ENCODE measurements at places on chromosomes 1 and 21.
A peak's percentile ranks its signal among the peaks of the same experiment; 100 is the strongest.

DNA sequence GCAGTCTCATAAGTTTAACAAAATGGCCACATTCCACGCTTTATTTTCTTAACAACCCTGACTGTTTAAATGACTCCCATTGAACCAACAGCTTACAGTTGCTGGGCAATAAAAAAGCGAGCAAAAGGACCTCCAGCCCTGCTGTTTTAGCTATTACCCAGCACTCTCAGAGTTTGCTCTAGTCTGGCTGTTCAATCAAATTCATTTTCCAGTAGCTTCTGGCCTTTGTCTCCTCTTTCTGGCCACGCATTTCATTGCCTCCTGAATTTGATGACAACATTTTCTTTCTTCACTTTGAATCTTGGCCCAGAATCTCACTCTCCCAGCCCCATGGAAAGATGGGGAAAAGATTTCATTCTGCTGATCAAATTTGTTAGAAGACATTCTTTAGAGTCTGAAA, 44.1 kb upstream of the DOCK7 start:
- no peaks in the 10 kb centered on the region for H3K27me3 ChIP-seq
- no peaks in the 10 kb centered on the region for H3K36me3 ChIP-seq
- DNase-seq = no peak
- no peak overlapping the region for H3K27ac ChIP-seq
- H3K4me3 ChIP-seq = no peak overlapping the region

DNA sequence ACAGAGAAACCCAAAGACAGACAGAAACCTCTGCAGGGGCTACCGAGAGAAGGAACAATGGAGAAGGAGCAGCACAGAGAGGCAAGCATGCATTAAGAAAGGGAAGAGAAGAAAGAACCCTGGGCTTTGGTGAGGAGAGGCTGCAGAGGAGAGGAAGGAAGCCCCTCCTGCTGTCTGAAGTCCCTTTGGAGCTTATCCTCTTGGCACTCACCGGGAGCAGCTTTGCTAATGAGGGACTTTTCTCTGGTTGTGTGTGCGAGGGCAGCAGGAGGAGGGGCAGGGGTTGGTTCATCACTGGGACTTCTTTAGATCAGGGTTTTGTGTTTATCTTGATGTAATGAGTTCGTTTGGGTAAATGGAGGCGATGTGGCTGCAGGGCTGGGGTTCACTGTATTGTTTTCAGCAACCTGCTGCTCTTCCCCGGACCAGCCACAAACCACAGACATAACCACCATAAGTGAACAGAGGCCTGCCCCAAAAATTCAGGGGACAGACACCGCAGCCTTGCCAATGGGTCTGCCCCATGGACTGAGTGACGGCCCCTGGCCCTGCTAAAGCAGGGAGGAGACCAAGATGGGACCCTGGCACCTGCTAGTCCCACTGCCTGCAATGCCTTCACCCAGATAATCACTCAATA, 100.6 kb downstream of the KCND3 start:
- no peaks in the 10 kb centered on the region for H3K4me1 ChIP-seq
- no peaks in the 10 kb centered on the region for H3K36me3 ChIP-seq
- no peaks in the 10 kb centered on the region for H3K27me3 ChIP-seq
- DNase-seq = no peak
- H3K4me3 ChIP-seq = no peak overlapping the region
- H3K27ac ChIP-seq = no peak overlapping the region

DNA sequence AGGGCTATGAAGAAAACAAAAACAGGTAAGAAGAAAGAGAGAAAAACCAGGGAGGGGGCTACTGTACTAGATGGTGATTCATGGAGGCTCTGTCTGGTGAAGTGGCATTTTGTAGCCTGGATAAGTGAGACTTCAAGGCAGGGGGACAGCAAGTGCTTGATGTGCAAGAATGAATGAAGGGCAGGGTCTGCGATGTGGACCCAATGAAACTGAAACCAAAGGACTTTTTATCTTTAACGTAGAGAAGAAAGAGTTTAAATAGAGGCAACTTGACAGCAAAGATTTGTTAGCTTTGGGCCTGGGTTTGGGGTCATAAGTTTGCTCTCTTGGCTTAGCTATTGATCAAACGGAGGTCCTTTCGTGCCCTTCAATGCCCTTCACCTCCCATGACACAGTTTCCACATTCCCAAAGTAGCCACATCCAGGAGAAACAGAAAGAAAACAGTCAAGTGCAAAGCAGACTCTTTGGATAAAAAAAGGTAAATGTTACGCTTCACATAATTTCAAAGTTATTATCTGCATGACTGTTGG, 291.0 kb downstream of the GRIK1 start:
- H3K4me3 ChIP-seq = no peak overlapping the region
- no peak for DNase-seq
- H3K27ac ChIP-seq = no peak overlapping the region
- H3K27me3 ChIP-seq = no peaks in the 10 kb centered on the region
- no peaks in the 10 kb centered on the region for H3K4me1 ChIP-seq

DNA sequence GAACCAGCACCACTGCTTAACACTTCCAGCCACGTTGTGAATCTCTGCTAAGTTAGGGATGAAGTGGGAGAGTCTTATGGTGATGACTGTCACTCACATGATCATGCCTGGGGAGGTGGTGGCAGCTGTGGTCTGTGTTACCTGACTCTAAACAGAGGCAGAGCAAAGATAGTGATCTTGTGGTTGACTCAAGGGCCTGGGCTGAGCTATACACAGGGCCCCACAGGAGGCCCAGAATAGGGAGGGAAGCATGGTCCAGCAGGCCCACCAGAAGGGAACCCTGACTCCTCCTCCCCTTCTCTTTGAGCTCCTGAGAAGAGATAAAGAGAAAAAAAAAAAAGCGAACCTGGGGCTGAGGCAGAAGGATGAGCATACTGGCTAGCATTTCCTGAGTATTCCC, 55.0 kb downstream of the PLXNA2 start:
- DNase-seq = no peak
- H3K36me3 ChIP-seq = no peaks in the 10 kb centered on the region
- H3K4me3 ChIP-seq = no peak overlapping the region

DNA sequence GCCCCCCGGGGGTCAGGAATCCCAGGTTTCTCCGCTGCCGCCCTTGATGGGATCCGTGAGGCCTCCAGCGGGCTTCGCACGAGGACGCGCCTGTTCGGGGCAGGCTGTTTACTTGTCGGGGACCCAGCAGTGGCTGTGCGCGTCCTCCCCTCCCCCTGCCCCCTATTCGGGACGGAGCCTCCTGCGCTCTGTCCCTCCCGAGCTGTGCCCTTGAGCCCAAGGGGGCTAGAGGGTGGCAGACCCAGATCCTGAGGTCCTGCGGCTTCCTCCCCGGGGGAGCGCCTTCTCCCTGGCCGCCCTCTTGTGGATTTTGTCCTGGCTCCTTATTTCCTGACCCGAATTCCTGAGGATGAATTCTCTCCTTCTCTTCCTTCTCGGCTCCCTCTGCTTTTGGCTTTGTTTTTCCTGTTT, 38.4 kb downstream of the PIK3CD start:
- peak overlapping the region; percentile 54 for H3K4me3 ChIP-seq
- H3K27ac ChIP-seq = peak overlapping the region; percentile 66
- peaks cover 48% of the 10 kb centered on the region for H3K4me1 ChIP-seq
- H3K27me3 ChIP-seq = no peaks in the 10 kb centered on the region
- peaks cover 3% of the 10 kb centered on the region for H3K36me3 ChIP-seq

DNA sequence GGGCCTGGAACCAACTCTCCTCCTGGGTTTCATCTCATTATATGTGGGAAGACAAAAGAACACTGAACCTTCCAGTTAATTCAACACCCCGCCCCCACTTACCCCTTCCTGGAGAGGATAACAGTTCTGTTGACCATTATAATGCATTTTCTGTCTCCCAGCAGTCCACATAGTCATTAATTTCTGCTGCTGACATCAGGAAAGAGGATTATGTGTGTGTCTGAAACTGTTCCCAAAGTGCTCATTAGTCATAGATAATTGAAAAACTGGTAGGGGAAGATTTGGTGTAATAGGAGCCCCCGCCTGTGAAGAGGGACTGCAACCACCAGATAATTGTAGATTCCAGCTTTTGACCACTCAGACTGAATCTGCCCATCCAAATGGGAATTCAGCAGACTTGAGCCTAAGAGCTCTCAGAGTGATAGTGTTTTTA, 208.7 kb downstream of the FGGY start:
- H3K4me1 ChIP-seq = no peaks in the 10 kb centered on the region
- H3K27me3 ChIP-seq = no peaks in the 10 kb centered on the region
- no peaks in the 10 kb centered on the region for H3K36me3 ChIP-seq
- H3K27ac ChIP-seq = no peak overlapping the region
- no peak for DNase-seq
- no peak overlapping the region for H3K4me3 ChIP-seq

DNA sequence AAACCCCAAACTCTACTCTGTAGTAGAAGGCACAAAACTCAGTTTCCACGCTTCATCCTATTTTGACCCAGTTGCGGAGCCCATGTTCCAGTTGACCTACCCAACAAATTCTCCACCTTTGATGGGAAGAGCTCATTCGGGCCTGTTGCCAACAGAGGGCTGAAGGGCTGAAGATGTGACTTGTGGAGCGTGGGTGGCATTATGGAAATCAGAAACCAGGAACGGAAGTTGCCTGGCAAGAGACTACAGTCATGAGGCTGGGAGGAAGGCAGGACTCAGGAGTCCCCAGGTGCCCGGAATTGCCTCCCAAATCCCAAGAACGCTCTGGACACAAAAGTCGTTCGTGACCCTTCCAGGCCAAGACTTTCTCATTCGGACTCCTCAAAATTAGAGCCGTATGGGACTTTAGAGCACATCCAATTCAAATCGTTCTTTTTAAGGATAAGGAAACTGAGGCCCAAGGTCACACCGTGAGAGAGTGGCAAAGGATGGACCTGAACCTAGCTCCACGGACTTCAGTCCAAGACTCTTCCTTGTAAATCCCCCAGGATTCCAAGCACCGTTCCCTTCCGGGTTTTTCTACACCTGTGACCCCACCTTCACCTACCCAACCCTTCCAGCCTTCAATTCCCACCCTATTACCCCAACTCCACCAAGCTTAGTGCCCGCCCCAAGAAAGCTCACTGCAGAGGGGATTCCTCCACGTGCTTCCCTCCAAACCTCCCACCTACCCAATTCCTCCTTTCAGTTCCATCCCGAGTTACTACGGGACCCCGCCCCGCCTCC, 739 bp downstream of the SMG5 start:
- no peaks in the 10 kb centered on the region for H3K27me3 ChIP-seq
- peak overlapping the region; percentile 89 for H3K27ac ChIP-seq
- peak overlapping the region; percentile 93 for H3K4me3 ChIP-seq
- no peak for DNase-seq
- peaks cover 27% of the 10 kb centered on the region for H3K36me3 ChIP-seq

GRCh38 chr1:22472596-22472995, 20.9 kb downstream of the ZBTB40 start:
- H3K4me1 ChIP-seq = no peaks in the 10 kb centered on the region
- H3K27me3 ChIP-seq = no peaks in the 10 kb centered on the region
- DNase-seq = no peak
- no peak overlapping the region for H3K27ac ChIP-seq
- H3K36me3 ChIP-seq = no peaks in the 10 kb centered on the region

GRCh38 chr1:178109348-178110143, 15.6 kb downstream of the RASAL2 start:
- no peak overlapping the region for H3K27ac ChIP-seq
- no peaks in the 10 kb centered on the region for H3K4me1 ChIP-seq
- H3K4me3 ChIP-seq = no peak overlapping the region
- peaks cover 2% of the 10 kb centered on the region for H3K27me3 ChIP-seq

DNA sequence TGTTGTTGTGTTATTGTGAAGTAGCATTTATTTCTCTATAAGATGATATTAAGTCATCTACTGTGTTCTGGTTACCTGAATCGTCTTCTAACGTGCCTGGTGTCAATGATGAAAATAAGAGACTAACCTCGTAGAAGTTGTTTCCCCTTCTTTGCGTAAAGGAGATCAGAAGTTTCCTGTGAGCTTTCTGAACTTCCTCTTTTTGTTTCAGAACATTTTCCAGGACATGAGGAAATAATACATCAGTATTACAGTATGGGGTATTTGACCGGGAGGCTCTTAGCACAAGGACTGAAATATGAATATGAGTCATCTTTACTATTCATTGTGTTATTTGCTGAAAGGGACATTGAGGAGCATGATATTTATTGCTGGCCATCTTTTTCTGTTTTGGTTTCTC, 1.3 kb downstream of the ST6GALNAC3 start:
- H3K4me1 ChIP-seq = peaks cover 15% of the 10 kb centered on the region
- H3K27ac ChIP-seq = no peak overlapping the region
- H3K27me3 ChIP-seq = no peaks in the 10 kb centered on the region
- DNase-seq = no peak

DNA sequence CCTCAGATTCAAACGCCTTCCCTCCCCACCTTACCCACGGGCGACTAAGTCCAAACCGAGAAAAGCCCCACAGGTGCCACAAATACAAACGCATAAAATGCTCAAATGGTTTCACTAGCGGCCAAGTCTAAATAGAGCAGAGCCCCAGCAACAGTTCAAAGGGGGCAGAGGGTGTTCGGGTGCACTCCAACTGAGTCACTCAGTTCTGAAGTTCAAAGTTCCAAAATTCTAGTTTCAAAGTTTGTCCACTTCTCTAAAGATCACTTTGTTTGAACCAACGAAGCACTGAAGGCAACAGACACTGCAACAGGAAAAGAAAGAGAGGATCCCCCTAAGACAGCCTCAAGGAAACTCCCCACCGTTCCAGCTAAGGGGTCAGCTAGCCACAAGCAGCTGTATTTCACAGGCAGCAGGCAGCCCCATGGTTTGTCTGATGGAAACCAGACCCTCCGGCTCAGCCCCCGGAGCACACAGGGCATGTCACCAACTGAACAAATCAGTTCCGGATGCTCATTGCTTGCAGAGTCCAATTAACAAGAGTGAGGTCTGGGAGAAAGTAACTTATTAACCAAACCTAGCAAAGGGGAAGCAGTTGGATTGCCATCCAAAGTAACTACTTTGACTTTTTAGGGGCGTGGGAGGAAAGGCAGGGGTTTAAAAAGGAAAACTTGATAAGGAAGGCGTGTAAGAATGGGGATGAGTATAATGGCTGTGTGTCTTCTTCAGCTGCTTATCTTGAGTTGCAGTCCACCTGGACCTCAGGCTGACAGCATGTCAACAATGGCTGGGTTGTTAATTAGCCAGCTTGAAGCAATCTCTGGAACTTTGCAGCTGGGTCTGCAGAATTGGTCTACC, 1423.9 kb upstream of the PRMT6 start:
- H3K27me3 ChIP-seq = no peaks in the 10 kb centered on the region
- H3K4me3 ChIP-seq = no peak overlapping the region
- DNase-seq = no peak
- H3K36me3 ChIP-seq = no peaks in the 10 kb centered on the region
- no peak overlapping the region for H3K27ac ChIP-seq

DNA sequence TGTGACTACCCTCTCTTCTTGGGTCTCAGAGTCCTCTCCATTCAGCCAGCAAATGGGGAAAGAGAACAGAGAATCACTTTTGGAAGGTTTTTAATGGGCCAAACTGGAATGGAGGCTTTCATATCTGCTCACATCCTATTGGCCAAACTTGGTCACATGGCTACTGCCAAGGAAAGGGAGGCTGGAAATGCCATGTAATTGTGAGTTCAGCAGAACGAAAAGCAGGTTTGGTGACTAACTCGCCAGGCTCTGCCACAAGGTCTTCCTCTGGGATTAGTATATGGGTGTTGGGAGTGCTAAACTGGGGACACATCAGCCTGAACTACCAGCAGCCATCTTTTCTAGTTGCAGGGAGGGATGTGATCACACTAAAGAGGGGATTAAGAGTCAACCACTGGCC, 19.2 kb downstream of the RD3 start:
- H3K4me1 ChIP-seq = no peaks in the 10 kb centered on the region
- no peaks in the 10 kb centered on the region for H3K36me3 ChIP-seq
- H3K4me3 ChIP-seq = no peak overlapping the region
- no peak overlapping the region for H3K27ac ChIP-seq
